Purkinje cell (primary cell): ENCODE measurements at places on chromosomes 16 and 17. TPM values are rescaled to one million over a fixed set of nuclear protein-coding genes. Genes with fewer than 3 reads are reported as not detected.

The NDRG4 gene
- polyA plus RNA-seq: 774 and 1,197 TPM in 2 replicates

The VPS4A gene
- polyA plus RNA-seq: 13.2 and 17.3 TPM in 2 replicates

The PLA2G10 gene
- 0.73 and 1.2 TPM in 2 replicates for polyA plus RNA-seq

The MYL4 gene
- polyA plus RNA-seq: 1.5 TPM in 1 of 2 replicates, not detected in the other
